ENCODE measurements at places on chromosomes 12 and 14.
A peak's percentile ranks its signal among the peaks of the same experiment; 100 is the strongest.

DNA sequence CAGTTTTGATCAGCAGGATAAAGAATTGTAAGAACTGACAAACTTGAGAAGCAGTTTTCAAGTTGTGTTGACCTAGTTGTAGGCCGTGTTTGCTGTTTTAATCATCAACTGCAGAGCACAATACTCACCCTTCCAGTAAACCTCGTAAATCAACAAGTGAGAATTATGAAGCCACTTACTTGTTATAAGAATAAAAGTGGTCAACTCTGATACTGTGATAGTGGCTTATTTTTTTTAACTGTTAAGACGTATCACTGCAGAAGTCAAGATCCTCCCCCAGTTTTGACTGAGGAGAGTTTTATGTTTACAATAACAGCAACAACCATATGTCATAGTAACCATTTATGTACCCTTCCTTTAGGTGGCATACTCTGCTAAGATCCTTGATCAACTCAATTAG lies 100.8 kb upstream of the DACT1 start:
- DNase-seq, result no peak

- DNase-seq, result no peak
These were observed 235.2 kb downstream of the SLC41A2 start for GRCh38 chr12:104722601-104723534.

- DNase-seq, result no peak
These were observed 157.4 kb upstream of the HMGA2 start for GRCh38 chr12:65666876-65667275.

DNA sequence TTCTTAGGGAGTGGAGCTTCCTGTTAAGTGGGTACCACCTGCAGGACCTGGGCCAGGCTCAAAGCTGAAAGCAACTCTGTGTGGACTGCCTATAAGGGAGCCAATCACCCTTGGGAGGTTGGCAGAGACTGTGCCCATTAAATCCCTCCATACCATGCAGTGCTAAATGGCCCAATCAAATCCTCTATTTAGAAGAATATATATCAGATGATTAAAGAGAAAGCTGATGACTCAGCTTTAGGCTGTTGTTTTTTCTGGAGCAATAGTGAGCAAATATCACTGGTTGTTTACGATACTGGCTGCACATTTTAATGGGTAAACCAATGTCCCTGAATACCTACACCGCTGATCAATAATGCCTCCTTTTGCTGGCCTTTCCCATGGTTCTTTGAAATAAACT lies 101.3 kb downstream of the TMX1 start:
- DNase-seq, result no peak

DNA sequence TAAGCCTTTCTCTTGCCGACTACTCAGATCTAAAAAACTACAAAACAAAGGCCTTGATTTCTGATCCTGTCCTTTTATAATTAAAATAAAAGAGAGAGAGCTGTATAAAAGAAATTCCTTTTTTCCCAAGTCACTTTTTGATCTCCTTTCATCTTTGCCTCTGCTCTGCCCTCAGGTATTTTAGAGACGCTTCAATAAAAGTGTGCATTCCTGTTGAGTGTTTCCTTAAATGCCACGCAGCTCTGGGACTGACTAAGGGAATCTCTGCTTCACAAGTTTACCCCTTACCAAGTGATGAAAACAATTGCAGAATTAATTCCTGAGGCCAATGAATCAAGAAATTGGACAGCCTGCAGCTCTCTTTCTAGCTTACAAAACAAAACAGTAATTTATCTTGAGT lies 1109.8 kb downstream of the TMTC2 start:
- DNase-seq, result no peak

DNA sequence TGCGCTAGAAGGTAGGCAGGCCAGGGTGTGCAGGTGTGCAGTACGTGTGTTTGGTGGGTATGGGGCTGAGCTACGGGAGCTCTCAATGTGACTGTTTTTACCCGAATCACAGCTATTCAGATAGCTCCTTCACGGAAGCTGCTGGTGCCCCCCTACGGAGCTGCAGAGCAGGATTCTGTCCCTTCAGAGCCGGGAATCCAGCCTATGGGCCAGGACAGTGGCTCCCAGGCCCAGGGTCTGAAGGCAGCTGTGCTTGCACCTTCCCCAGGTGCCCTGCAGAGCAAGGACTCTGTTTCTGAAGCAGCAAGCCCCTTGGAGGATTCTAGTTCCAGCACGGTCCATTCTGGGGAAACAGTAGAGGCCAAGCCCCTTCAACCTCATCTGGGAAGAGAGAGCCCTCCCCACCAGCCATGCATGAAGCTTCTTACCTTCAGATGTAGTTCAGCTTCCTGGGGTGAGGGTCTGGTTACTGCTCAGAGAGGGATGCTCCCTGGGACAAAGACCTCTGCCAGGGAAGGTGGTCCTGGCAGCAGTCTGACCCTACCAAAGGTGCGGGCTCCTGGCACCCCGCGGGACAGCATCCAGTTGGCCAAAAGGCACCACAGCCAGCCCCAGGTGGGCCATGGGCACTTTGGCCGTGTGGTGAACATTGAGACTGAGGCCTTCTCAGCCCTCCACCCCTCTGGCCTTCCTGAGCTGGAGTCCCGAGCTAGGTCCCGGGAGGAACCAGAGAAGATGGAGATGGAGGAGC lies 29.1 kb downstream of the PLEKHH1 start:
- DNase-seq, result no peak

DNA sequence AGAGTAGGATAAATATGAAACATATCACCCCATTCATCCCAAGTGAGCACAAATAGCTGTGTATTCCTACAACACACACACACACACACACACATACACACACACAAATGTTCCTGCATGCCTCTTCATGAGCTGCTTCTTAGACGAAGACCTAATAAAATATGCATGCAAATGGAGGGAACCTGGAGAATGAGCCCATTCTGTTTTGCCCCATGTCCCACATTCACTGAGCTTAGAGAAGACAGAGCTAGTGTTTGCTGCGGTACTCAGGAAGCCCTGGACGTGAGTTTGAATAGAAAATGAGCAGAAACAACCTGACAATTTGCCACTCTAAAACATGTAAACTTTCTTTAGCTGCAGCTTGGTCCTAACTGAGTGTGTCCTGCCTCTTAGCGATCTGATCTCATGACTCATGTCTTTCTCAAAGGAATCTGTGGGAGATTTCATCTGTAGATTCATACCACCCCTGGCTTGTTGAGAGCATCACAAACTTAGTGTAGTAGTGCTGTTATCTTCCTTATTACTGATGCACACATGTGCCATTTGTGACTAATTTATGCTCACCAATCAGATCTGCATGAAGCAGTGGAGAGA lies 86.8 kb downstream of the ITPR2 start:
- DNase-seq, result no peak

DNA sequence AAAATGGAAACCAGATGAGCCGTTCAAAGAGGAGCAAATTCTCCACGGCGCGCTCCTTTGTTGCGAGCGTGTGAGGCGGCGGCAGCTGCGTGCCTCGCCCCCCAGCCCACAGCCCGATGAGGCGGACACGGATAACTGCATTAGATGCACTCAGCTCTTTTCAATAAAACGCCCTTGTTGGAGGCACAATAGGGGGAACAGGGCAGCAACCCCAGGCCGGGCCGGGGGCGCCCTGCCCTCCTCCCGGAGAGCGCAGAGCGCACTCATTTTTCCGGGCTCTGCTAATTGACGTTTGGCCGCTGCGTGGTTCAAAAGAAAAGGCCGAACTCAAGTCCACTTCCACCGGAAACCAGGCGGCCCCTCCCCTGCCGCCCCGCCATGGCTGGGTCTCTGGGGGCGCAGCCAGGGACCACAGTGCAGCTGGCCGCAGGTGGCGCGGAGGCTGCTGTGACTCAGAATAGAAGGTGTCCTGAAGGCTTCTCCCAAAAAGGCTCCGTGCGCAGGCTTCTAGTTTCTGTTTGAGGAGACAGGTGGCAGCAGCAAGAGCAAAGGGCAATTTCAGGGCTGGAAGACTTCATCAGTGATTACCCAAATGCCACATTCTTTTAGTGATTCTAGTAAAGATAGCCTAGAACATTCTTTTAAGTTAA lies 29.0 kb upstream of the SMOC1 start:
- DNase-seq, result no peak

GRCh38 chr14:69055999-69056788 lies 77.1 kb upstream of the ACTN1 start:
- DNase-seq, result peak; percentile 8

GRCh38 chr12:74551291-74551690 lies 13.7 kb downstream of the ATXN7L3B start:
- DNase-seq, result no peak

- DNase-seq, result peak; percentile 23
These were observed at the start of gene TMEM132C for GRCh38 chr12:128267131-128267622. TMEM132C (plus strand) TSS chr12:128267170; CDS start chr12:128267403, 233 bp downstream.

DNA sequence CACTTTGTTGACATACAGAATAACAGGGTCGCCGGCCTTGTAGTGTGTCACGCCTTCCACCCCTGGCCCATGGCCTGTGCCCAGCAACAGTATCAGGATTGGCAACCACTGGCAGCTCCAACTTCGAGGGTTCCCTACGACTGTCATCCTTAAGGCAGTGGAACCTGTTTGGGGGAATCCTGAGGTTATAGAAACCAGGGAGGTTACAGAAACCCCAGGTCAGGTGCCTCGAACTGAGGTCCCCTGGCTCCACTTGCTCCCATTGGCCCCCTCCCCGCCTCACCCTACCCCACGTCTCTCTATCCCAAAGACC lies 412 bp downstream of the TM9SF1 start:
- no peak for DNase-seq

- DNase-seq, result no peak
These were observed 18.0 kb upstream of the TMEM260 start for GRCh38 chr14:56561606-56562005.

- no peak for DNase-seq
These were observed 276.9 kb downstream of the CACNA1C start for GRCh38 chr12:2329661-2330210.

GRCh38 chr12:24281341-24281740 lies 331.9 kb upstream of the SOX5 start:
- DNase-seq, result no peak

- DNase-seq, result no peak
These were observed 20.4 kb downstream of the ZFYVE21 start for GRCh38 chr14:103735815-103736545.

- DNase-seq, result no peak
These were observed 406.3 kb upstream of the FAR2 start for GRCh38 chr12:28742791-28743190.

DNA sequence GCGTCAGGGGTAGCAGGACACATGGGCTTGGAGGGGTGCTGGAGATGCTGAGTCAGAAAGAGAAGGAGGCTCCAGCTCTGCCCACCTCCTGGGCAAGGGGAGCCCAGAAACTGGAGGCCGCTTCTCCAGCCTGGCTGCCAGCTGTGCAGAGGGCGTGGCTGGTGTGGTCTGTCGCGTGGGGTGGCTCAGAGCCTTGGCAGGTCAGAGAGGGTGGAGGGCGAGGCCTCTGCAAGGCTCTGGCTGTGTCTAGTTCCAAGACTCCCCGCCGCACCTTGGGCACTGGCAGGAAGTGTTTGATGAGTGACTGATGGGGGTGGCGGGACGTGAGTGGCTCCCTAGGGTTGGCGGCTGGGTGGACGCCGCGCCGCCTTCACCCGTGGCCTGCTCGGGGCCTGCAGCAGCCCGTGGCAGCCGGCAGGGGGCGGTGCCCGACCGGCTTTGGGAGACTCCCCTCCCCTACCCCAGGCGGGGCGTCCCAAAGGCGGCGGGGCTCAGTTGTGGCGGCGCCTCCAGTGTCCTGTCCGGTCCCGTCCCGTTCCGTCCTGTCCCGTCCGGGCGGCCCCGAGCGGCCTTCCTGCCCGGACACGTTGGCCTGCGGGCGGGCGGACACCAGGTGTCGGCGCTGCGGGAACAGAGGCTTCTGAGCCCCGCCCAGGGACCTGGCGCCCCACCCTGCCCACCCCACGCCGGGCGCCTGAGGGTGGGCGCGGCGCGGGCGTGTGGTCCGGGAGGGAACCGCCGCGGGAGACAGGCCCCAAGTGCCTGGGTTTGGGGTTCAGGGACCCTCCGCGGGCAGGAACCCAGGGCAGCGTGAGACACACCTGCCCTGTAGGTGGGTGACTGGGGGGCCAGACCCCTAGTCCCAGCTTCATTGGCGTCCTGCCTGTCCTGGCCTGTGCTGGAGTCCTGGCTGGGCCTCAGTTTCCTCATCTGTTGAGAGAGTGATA lies 39.7 kb downstream of the KRT80 start:
- peak; percentile 52 for DNase-seq

DNA sequence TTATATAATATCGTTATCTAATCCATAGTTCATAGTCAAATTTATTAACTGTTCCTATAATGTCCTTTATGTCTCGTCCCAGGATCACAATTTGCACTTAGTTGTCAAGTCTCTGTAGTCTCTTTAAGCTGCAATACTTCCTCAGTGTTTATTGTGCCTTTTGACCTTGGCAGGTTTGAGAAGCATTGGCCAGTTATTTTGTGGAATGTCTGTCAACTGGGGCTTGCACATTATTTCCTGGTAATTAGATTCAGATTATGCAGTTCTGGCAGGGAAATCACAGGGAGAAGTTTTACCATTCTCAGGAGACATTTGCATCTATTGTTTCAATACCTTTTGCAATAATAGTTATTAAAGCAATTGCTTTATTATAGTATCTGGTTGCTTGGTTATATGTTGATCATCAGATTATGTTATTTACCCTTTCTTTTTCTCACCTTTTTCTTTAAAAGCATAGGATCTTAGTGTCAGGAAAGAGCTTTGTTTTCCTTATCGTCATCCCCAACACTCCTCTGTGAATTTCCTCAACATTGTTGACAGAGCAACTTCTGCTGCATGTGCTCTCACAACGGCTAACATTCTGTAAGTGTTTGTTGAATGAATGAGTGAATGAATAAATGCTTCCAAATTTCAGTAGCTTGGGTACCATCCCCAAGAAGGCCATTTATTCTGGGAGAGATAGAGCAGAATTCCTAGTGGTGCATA lies 3.7 kb upstream of the ART4 start:
- DNase-seq, result no peak

GRCh38 chr14:63890553-63890952 lies 37.7 kb downstream of the SYNE2 start:
- DNase-seq, result no peak

- DNase-seq, result no peak
These were observed 577 bp upstream of the TPCN1 start for GRCh38 chr12:113220593-113221180.

GRCh38 chr14:79971330-79971729 lies 240.0 kb downstream of the DIO2 start:
- DNase-seq, result no peak

GRCh38 chr12:26331136-26331535 lies 135.8 kb downstream of the SSPN start:
- no peak for DNase-seq
